ENCODE measurements at places on chromosomes 7 and 10.

- no peak for DNase-seq
Measured at GRCh38 chr7:76283254-76284159, 19.0 kb upstream of the HSPB1 start.

DNA sequence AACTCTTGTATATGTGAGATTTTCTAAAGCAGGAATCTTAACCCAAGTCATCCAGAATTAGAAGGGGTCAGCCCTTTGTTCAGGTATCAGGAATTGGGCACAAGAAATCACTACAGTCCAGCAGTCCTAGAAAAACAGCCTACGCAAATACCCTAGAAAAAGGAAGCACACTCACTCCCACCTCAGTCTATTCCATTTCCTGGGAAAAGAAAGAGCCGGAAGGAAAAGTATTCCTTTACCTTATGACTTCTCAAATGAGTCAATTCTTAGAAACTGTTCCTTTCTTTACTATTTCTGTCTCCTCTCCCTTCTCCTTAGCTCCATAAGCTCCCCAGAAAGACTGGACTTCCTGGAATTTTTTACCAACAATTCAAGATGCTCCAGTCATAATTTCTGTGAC, 62.7 kb downstream of the DNAJC12 start:
- no peak for DNase-seq

- no peak for DNase-seq
Measured at GRCh38 chr7:135942614-135943013, 34.5 kb downstream of the MTPN start.

GRCh38 chr7:82441669-82442478, 1.7 kb downstream of the CACNA2D1 start:
- no peak for DNase-seq

- DNase-seq = no peak
Measured at GRCh38 chr7:135193615-135194081, 17.7 kb downstream of the WDR91 start.

GRCh38 chr7:139361523-139361922, 1.8 kb downstream of the LUC7L2 start:
- no peak for DNase-seq

DNA sequence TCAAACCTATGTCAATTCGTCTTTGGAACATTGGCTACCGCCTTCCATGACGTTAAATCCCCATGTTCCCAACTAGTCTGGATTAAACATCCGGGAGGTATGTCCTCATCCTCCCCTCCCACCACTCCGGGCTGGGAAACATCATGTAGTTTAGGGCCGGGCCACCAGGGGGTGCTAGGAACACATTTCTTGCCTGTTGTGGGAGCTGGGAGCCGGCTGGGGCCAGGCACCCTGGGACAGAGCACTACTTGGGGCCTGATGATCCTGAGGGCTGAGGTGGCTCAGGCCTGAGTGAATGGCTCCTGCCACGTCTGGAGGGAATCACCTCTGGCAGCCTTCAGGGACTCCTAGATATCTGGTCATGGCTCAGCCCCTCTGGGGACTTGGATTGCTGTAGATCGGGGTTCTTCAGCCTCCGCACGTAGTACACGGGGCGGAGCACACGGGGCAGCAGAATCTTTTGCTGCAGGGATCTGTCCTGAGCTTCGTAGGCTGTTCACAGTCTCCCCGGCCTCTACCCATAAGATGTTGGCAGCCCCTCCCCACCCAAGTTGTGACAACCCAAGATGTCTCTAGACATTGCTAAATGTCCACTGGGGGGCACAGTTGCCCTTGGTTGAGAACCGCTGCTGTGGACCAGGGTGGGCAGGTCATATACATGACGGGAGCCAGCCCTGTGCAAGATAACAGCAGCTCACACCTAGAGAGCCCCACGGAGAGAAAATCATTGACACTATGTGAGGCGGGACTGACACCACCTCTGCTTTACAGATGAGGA, 141.2 kb upstream of the ZNF716 start:
- DNase-seq = no peak

DNA sequence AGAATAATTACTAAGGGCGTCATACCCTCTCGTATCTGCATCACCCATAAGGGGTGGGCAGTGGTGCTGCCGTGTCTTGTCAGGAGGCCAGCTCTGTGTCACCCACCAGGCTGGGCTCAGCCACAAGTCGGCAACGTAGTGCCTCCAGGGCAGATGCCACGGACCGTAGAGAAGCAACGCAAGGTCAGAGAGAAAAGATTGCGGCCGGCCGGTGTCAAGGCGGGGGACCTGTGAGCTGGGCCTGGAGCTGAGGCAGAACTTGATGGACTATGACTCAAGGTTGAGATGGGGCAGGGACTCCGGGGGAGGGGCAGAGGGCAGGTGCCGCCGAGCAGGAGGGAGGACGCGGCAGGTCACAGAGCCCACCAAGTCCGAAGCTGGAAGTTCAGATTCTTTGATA, 29.5 kb downstream of the FOXK1 start:
- DNase-seq = no peak

DNA sequence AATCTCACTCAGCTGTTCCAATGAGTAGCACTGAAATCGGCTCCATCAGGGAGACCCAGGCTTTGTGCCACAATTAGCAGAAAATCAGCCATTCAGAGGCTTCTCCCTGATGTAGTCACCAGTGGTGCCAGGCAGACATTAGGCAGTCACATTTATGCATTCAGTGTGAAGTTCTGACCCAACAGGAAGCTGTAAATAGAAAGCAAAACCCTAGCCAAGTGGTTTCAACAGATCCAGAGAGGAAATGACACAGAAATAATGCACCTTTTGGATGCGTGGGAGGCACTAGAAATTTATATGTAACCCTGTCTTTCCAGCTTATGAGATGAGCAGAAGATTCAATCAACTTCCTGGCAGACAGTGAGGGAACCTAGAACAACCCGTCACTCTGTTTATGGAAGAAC, 186.4 kb downstream of the PDE1C start:
- no peak for DNase-seq

- DNase-seq = no peak
Measured at GRCh38 chr7:150435390-150436073, 14.9 kb upstream of the GIMAP8 start.

DNA sequence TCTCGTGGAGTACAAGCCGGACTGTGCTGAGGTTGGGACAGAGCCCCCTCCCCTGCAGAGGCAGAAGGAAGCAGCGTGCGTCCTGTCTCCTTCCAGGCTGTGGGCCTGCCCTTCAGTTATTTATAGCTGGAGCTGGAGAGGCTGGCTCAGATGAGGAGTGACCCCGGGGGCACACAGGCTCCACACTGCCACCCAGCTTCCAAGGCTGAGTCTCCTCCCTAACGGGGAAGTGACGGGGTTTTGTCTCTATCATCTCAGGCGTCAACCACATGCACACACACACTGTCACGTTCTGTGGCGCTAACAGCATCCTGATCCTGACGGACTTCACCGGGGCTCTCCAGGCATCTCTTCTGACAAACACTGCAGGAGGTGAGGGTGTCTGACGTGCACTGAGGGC, 25.4 kb downstream of the AMZ1 start:
- no peak for DNase-seq

DNA sequence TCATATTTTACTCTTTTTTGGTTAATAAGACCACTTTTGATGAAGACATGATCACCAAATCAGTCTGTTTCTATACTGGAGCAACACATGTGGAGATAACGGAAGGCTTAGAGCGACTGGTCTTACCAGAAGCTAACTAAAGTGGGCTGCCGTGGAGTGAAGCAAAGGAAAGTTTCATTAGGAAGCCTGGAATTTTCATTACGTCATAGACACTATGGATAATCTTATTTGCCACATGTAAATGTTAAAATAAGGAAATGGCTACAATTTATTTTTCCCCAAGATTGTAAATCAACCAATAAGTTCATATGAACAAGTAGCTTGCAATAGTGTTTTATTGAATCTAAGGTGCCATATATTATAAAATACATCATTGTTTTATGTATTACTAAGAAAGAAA, 185.4 kb downstream of the PHTF2 start:
- no peak for DNase-seq

GRCh38 chr7:100476101-100476780, 2.8 kb downstream of the TSC22D4 start:
- no peak for DNase-seq

- no peak for DNase-seq
Measured at GRCh38 chr7:98869597-98870120, at the start of gene TMEM130. Gene TMEM130, minus strand, starts transcription at chr7:98870014. Its CDS starts 153 bp downstream, at chr7:98869861.
